ENCODE measurements at places on chromosomes 2 and 18. TPM values are rescaled to one million over a fixed set of nuclear protein-coding genes. Genes with fewer than 3 reads are reported as not detected.

ASIC4 gene
- 0.15 TPM for total RNA-seq

C2orf72 gene
- 0.40 TPM for total RNA-seq

CIDEA gene
- not detected for total RNA-seq

UGT1A6 gene
- total RNA-seq = not detected

LBX2 gene
- 16.3 TPM for total RNA-seq

CAVIN2 gene
- not detected for total RNA-seq

G6PC2 gene
- total RNA-seq = not detected

TSPYL6 gene
- not detected for total RNA-seq

RNF125 gene
- total RNA-seq = 11.3 TPM

FOXI3 gene
- not detected for total RNA-seq

CENPA gene
- total RNA-seq = 27.1 TPM

MC2R gene
- total RNA-seq = not detected

C18orf32 gene
- 10.2 TPM for total RNA-seq

RMDN2 gene
- total RNA-seq = 3.4 TPM

FAM98A gene
- total RNA-seq = 39.9 TPM

TXNDC2 gene
- total RNA-seq = 0.08 TPM

THSD7B gene
- total RNA-seq = 0.16 TPM

GPR39 gene
- 4.0 TPM for total RNA-seq

CNPPD1 gene
- 25.0 TPM for total RNA-seq

UNC50 gene
- total RNA-seq = 22.6 TPM

YIPF4 gene
- 17.3 TPM for total RNA-seq

IMP4 gene
- total RNA-seq = 173 TPM

FRZB gene
- not detected for total RNA-seq

C2orf66 gene
- 0.15 TPM for total RNA-seq

CLIP4 gene
- 114 TPM for total RNA-seq

TNFRSF11A gene
- total RNA-seq = 2.5 TPM

HOXD4 gene
- 0.74 TPM for total RNA-seq

IL36A gene
- total RNA-seq = not detected

CD207 gene
- 0.11 TPM for total RNA-seq

VSNL1 gene
- 3.8 TPM for total RNA-seq

ASB18 gene
- total RNA-seq = not detected

EEF1B2 gene
- total RNA-seq = 568 TPM

UGT1A3 gene
- not detected for total RNA-seq

MC5R gene
- total RNA-seq = 0.32 TPM

LAMA1 gene
- total RNA-seq = 3.1 TPM
